ENCODE measurements at places on chromosomes 4 and X.

DNA sequence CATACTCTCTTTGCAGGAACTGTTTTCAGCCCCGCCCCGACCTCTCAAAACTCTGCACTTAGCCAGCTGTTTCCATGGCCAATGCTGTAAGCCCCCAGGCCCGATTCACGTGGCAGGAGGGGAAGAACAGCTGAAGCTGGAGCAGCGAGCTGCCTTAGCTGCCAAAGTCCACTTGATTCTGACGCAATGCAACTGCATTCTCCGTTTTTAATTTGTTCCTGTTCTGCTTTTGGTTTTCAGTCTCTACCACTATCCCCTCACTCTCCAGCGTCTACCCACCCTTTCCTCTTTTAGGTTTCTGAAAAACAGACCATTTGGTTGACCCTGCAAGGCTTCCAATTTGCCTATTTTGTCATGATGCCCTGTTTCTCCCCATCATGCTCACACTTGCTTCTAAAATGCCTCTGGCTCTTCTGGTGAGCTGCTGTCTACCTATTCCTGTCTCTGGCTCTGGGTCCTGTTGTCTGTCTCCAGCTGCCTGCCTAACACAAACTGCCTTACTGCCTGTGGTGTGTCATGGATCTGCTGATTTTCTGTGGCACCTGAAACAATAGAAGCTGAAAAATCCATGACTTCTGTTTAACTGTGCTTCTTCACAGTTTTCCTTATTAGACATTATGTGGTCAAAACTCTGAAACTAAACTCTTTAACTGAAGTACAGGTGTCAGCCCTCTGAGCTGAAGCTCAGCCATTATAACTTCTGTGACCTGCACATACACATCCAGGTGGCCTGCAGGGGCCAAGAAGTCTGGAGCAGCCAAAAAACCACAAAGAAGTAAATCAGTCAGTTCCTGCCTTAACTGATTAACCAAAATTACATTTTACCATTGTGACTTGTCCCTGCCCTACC lies 160.5 kb upstream of the AGTR2 start:
- DNase-seq, result no peak

- DNase-seq, result no peak
These were observed 12.9 kb downstream of the ING2 start for GRCh38 chr4:183517781-183518180.

GRCh38 chr4:114310296-114310925 lies 288.2 kb upstream of the UGT8 start:
- DNase-seq, result no peak

DNA sequence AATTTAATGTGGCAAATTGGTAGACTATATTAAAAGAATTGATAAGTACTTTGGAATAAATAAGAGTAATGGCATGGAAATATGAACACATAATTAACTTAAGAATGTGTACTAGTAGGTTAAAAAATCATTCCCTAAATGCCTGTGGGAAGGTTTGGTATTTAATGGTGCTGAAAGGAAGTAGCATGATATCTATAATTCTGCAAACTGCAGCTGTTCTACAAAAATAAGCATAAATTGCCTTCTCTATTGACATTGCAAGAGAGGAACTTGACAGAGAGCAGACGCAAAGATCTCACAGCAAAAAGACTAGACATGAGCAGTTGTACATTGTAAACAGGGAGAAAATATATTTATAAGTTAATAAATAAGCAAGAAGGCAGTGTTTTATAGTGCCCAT lies 752.5 kb upstream of the PCDH10 start:
- DNase-seq, result no peak

DNA sequence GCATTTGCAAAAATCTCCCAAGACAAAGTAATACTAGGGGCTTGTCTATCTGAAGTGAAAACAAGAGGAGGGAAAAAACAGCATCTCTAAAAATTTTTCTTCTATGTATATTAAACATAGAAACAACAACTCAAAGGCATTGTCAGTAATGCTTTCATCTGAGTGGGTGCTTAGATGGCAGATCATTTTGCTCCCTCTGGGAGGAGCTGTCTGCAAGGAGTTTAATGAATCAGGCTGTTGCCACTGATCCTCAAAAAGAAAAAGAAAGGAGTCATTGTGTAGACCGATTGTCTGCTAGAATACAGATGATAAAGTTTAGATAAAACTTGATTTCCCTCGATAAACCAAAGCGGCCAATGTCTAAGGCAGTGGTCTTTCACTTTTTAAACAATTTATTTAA lies 49.7 kb upstream of the KLHL8 start:
- DNase-seq, result no peak

DNA sequence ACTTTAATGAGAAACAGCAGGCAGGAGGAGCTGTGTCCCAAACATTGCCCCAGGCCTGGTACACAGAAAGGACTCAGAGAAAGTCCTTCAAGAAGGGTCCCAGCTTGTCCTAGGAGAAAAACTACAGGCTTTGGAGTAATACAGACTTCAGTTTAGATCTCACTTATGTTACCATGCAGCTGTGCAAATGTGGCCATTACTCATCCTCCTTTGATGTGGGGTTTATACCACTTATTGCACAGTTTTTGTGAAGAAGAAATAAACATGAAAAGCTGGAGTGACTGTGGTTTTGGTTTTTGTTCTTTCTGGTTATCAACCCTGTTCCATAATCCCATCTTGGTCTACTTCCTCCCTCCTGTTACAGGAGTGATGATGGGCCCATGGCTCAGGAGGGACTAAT lies 8.1 kb upstream of the CYTL1 start:
- DNase-seq, result no peak

- no peak for DNase-seq
These were observed 26.6 kb downstream of the NFKB1 start for GRCh38 chr4:102527695-102528283.

- no peak for DNase-seq
These were observed 201.5 kb upstream of the JADE1 start for GRCh38 chr4:128608006-128608405.

GRCh38 chrX:138763761-138764160 lies 52.2 kb upstream of the FGF13 start:
- DNase-seq, result no peak

DNA sequence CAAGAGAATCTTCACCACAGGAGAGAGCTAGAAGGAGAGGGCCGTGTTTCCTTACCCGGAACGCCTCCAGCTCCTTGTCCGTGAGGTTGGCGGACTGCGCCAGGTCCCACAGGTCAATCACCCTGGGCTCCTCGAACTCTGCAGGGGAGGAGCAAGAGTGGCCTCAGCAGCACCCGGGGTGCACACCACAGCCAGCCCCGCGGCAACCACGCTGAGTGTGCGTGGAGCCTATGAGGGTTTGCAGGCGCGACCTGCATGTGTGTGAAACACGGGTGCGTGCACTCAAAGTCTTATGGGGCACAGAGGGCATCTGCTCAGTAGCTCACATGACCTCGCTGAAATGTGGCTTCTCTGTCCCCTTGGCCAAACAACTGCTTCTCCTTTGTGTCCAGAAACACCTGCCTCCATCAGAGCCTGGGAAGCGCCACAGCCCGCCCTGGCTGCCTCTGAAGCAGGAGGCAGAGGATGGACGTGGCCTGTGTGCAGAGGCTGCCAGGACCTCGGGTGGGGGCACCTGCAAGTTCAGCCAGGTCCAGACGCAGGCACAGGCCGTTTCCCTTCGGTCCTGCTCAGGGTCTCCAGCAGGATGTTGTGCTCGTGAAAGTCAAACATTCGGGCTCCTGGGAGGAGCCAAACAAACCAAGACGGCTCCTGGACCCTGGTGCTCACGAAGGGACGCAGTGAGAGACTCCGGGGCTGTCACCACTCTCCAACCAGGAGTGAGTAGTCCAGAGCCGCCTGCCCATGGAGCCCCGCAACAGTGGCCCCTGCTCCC lies 16.0 kb downstream of the LRPAP1 start:
- DNase-seq, result no peak

DNA sequence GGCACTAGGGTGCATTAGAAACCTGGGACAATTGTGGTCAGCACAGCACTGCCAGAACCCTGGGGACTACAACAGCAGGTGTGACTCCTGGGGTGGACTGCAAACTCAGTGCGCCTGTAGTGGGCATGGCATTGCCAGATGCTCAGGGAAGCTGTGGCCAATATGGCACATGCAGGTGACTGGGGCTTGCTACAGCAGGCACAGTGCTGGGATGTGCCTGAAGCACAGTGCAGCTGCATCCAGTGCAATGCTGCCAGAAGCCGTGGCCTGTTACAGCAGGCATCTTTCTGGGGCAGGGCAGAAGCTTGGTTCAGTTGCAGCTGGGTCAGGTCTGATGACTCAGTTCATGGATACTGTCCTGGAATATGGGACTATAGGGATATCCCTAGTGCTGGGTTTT lies 445.8 kb downstream of the CCSER1 start:
- no peak for DNase-seq

GRCh38 chrX:3577551-3577950 lies 135.9 kb downstream of the PRKX start:
- DNase-seq, result no peak

- DNase-seq, result no peak
These were observed 7.6 kb downstream of the CITED1 start for GRCh38 chrX:72297953-72298730.

GRCh38 chr4:97104006-97104405 lies 1039.3 kb downstream of the STPG2 start:
- no peak for DNase-seq
